Smooth muscle cell of the pulmonary artery (primary cell): ENCODE measurements at places on chromosomes 6 and 20. TPM values are rescaled to one million over a fixed set of nuclear protein-coding genes. Genes with fewer than 3 reads are reported as not detected.

C20orf204 gene
- total RNA-seq: 0.65 and 0.76 TPM in 2 replicates

CAGE1 gene
- total RNA-seq: 0.07 TPM in 2 replicates

CD83 gene
- total RNA-seq: 0.23 and 1.6 TPM in 2 replicates

SAPCD1 gene
- total RNA-seq: 0.78 and 0.79 TPM in 2 replicates

ARFGEF3 gene
- total RNA-seq: 1.0 and 3.1 TPM in 2 replicates

SPAG4 gene
- total RNA-seq: 18.4 and 23.3 TPM in 2 replicates

LYRM2 gene
- 18.8 and 20.1 TPM in 2 replicates for total RNA-seq

DEFB124 gene
- total RNA-seq: not detected in 2 replicates

PDYN gene
- total RNA-seq: not detected in 2 replicates

SRMS gene
- not detected in 2 replicates for total RNA-seq

SULF2 gene
- total RNA-seq: 8.1 and 20.9 TPM in 2 replicates

CPNE5 gene
- total RNA-seq: 0.17 and 0.20 TPM in 2 replicates

TFAP2A gene
- total RNA-seq: 1.3 and 5.0 TPM in 2 replicates

OTOR gene
- not detected in 2 replicates for total RNA-seq

RAET1E gene
- total RNA-seq: 0.17 and 0.26 TPM in 2 replicates

MAK gene
- total RNA-seq: not detected in 2 replicates

TFAP2D gene
- 0.46 TPM in 1 of 2 replicates, not detected in the other for total RNA-seq

LAMA4 gene
- 518 and 576 TPM in 2 replicates for total RNA-seq

CLPSL2 gene
- not detected in 2 replicates for total RNA-seq

JAG1 gene
- total RNA-seq: 136 and 184 TPM in 2 replicates

FAM184A gene
- total RNA-seq: 0.33 and 0.59 TPM in 2 replicates

HLA-DQA1 gene
- total RNA-seq: 0.20 TPM in 1 of 2 replicates, not detected in the other

BPIFB2 gene
- total RNA-seq: not detected in 2 replicates

OR2B6 gene
- total RNA-seq: 0.07 TPM in 1 of 2 replicates, not detected in the other

EIF6 gene
- total RNA-seq: 95.8 and 118 TPM in 2 replicates
